ENCODE measurements at places on chromosomes 12 and 14. TPM values are rescaled to one million over a fixed set of nuclear protein-coding genes. Genes with fewer than 3 reads are reported as not detected.

DNA sequence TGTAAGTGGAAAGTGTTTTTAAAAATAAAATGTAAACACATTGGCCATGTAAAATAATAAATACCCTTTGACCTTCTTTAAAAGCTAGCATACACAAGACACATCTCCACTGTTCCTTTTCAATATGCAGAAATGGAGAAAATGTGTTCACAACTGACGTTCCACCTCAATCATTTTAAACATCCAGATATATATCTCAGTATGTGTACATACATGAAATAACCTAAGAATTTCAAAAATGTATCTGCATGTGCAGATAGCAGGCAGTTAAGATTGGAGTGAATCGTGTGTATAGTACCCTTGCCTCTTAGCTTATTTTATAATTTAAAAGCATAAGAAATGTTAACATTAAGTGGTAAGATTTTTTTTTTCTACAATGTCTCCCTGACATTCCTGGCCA lies 406.2 kb upstream of the FLRT2 start:
- no peaks in the 10 kb centered on the region for H3K27me3 ChIP-seq
- no peak overlapping the region for H3K4me3 ChIP-seq
- DNase-seq = no peak
- H3K4me1 ChIP-seq = no peaks in the 10 kb centered on the region
- no peaks in the 10 kb centered on the region for H3K36me3 ChIP-seq
- no peak overlapping the region for H3K27ac ChIP-seq

GRCh38 chr14:103749452-103749851 lies 33.8 kb downstream of the ZFYVE21 start:
- no peaks in the 10 kb centered on the region for H3K27me3 ChIP-seq
- no peaks in the 10 kb centered on the region for H3K36me3 ChIP-seq
- no peak overlapping the region for H3K4me3 ChIP-seq
- DNase-seq = no peak
- no peak overlapping the region for H3K27ac ChIP-seq
- H3K4me1 ChIP-seq = no peaks in the 10 kb centered on the region

DNA sequence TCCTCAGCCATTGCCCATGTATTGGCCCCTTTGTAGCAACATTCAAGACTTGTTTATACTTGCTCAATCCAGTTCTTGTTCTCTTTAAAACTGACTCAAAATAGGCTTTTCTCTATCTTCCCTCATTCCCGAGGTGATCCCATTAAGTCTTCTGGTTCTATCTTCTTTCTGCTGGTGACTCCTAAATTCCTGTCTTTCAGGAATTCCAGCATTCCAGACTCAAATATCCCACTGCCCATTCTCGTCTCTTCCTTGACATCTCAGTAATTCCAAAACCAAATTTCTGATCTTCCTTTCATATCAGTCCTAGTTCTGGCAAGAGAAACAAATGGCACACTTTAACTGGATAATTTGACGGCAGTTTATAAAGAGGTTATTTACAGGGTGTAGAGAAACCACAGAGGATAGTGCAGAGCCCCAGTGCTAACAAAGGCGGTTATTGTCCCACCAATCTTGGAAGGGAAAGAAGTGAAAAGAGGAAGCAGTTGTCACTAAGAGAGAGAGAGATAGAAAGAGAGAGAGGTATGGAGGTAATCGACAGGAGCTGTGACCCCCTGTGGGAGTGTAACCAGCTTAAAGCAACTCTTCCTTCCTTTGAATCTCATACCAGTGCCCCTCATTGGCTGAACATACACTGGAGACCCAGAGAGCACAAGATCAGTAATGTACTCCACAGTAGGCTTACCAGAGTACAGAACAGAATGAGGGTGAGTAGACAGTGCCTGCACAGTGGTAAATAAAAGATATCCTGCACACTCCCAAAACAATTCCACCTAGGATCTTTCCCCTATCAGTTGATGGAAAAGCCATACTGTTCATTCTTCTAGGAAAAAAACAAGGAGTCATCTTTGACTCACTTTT lies 177.6 kb upstream of the LMNTD1 start:
- DNase-seq = no peak
- no peaks in the 10 kb centered on the region for H3K27me3 ChIP-seq
- H3K36me3 ChIP-seq = no peaks in the 10 kb centered on the region
- no peak overlapping the region for H3K4me3 ChIP-seq
- no peaks in the 10 kb centered on the region for H3K4me1 ChIP-seq

Gene SYNDIG1L
- total RNA-seq = 0.34 TPM

- no peaks in the 10 kb centered on the region for H3K27me3 ChIP-seq
- H3K4me1 ChIP-seq = no peaks in the 10 kb centered on the region
- H3K27ac ChIP-seq = no peak overlapping the region
- DNase-seq = no peak
- H3K4me3 ChIP-seq = no peak overlapping the region
Measured at GRCh38 chr14:104633276-104634137, 28.9 kb upstream of the TMEM179 start.

GRCh38 chr14:55822906-55823305 lies 242.9 kb downstream of the KTN1 start:
- no peak for DNase-seq
- no peak overlapping the region for H3K27ac ChIP-seq
- no peaks in the 10 kb centered on the region for H3K4me1 ChIP-seq

GRCh38 chr12:118840399-118840798 lies 140.9 kb upstream of the SRRM4 start:
- no peak overlapping the region for H3K4me3 ChIP-seq
- no peaks in the 10 kb centered on the region for H3K4me1 ChIP-seq
- no peaks in the 10 kb centered on the region for H3K36me3 ChIP-seq
- H3K27ac ChIP-seq = no peak overlapping the region

Gene INTS13
- total RNA-seq = 22.1 TPM

DNA sequence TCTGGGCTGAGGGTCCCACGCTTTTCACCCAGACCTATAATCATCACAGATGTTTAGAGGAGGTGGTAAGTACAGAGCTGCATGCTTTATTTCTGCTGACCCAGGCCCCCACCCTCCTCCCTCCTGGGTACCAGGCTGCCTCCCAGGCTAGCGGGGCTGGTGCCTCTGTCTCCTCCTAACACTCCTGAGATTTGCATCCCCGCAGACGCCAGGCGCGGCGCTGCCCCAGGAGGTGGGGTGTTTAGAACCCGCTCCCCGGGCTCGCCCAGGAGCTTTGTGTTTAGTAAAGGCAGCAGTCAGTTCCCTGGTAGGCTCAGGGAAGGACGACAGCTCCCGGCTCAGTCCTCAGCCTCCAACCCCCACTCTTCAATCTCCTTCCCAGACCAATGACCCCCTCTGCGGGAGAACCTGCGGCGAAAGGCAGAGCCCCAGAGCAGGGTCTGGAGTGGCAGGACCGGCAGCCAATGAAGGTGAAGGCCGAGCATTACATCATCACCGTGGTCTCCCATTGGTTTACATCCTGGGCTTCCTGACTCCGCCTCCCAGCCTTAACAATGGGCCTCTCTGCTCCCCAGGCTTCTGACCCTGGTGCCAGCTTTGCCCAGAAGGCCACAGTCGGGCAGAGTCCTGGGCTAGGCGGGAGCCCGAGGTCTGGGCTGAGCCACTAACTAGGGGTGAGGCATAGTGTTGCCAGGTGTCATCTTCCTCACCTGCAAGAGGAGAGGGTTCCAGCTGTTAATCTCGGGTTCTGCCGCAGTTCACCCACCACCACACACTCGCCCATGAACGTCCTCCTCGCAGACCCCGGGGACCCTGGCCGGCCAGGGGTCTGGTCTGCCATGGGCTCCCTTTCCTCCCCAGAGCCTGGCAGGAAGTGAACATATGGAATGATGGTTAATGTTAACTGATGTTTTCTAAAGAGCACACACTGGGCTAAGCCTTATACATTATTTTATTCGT lies 57.5 kb downstream of the CALM1 start:
- H3K27me3 ChIP-seq = no peaks in the 10 kb centered on the region
- DNase-seq = no peak
- H3K4me3 ChIP-seq = no peak overlapping the region
- H3K4me1 ChIP-seq = no peaks in the 10 kb centered on the region
- no peak overlapping the region for H3K27ac ChIP-seq
